ENCODE measurements at places on chromosomes 16 and 17.

GRCh38 chr17:70629902-70630301 is 460.6 kb downstream of the KCNJ2 start:
- peak; percentile 25 for DNase-seq

DNA sequence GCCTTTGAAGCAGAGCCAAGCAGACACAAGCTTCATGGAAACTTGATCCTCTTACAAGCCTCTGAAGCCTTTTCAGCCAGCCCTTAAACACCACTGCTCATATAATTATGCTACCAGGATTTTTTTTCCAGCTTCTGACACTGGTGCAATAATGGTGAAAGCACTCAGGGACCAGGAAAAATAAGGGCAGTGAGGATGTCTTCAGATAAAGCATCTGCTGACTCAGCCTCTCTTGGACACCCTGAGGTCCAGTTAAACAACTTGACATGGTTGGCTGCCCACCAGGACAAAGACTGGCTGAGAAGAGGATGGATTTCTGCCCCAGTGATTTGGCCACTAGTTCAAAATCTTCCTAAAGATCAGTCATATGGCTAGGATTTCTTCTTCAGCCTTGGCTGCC is 124.2 kb upstream of the N4BP1 start:
- no peak for DNase-seq

- DNase-seq: peak; percentile 89
Measured at GRCh38 chr17:74671031-74671771, 41.5 kb downstream of the CD300LF start.

DNA sequence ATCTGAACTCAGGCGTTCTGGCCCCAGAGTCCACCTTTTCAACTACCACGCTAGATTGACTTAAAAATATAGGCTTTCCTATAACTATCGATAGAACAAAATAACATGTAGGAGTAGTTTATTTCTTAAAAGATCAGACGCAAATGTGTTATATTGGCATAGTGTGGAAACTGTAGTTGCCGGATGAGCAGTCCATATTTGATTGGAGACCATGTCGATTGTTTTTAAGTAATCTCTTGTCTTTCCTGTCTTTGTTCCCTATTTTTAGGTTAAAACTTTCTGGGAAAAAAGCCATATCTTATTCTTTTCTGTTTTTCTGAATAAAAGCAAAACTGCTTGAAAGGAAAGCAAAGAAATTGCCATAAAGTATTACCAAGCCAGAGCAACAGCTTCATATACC is 53.1 kb downstream of the GAN start:
- DNase-seq: no peak

DNA sequence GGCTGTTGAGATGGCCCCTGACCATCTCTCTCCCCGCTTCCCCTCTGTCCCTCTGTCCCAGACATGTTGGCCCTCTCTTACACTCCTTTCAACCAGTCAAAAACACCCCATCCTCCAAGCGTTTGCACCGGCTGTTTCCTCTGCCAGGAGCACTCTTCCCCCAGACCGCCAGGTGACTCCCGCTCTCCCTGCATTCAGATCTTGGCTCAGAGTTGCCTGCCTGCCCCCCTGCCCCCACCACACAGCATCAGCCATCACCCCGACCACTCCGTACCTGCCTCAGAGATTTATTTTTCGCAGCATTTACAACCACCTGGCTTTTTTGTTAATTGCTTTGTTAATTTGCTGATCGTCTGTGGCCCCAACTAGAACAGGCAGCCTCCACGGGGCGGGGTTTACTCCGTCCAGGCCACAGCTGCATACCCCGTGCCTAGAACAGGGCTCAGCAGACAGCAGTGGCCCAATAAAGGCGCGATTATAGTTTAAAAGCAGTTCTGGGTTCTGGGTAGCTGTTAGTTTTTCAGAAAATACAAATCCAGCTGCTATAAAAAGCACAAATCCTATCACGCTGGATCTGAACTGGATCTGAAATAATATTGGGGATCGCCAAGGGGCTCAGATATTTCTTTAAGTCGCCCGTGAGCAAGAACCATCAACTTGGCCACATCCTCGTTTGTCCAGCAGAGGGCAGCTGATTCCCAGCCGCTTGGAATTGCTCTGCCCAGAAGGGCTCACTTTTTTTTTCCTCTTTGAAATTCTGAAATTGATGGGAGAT is 173.6 kb downstream of the IRF8 start:
- DNase-seq: peak; percentile 57

DNA sequence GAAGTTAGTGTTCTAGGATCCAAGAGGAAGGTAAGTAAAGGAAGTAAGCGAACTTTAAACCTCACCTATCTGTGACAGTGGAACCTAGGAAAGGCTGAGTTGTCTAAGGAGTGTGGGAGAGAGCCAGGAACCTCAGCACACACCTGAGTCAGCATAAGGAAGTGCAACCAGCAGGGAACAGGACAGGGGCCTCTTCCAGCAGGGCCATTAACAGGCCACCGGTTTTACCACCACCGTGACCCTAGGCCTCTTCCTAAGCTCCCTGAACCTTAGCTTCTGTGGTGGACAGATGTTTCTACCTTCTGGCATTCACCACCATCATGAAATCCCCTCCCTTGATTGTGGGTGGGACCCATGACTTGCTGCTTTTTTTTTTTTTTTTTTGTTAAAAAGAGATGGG is 26.7 kb upstream of the GPATCH8 start:
- DNase-seq: no peak

DNA sequence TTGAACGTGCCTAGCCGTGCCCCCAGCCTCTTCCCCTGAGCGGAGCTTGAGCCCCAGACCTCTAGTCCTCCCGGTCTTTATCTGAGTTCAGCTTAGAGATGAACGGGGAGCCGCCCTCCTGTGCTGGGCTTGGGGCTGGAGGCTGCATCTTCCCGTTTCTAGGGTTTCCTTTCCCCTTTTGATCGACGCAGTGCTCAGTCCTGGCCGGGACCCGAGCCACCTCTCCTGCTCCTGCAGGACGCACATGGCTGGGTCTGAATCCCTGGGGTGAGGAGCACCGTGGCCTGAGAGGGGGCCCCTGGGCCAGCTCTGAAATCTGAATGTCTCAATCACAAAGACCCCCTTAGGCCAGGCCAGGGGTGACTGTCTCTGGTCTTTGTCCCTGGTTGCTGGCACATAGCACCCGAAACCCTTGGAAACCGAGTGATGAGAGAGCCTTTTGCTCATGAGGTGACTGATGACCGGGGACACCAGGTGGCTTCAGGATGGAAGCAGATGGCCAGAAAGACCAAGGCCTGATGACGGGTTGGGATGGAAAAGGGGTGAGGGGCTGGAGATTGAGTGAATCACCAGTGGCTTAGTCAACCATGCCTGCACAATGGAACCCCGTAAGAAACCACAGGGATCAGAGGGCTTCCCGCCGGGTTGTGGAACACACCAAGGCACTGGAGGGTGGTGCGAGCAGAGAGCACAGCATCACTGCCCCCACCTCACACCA is 724 bp downstream of the GAA start:
- DNase-seq: no peak
